ENCODE measurements at places on chromosomes 1 and 21.

DNA sequence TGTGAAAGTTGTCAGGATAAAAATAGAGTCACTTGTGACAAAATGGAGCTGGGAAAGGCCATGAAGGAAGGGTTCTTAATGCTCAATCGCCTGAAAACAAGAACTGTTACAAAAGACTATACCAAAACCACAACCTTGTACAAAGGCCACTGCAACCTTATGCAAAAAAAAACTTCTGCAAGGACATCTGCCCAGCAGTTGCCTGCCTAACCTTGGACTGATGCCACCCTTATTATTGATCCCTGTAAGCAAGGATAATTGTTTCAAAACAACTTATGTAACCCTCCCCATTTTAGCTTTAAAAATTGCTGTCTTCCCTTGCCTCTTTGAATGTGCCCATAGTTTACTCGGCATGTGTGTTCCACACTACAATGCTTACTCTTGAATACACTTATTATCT lies 5.7 kb downstream of the ALG14 start:
- DNase-seq, result no peak

- DNase-seq, result no peak
Observed at GRCh38 chr1:169588785-169589485, 2.7 kb upstream of the F5 start.

DNA sequence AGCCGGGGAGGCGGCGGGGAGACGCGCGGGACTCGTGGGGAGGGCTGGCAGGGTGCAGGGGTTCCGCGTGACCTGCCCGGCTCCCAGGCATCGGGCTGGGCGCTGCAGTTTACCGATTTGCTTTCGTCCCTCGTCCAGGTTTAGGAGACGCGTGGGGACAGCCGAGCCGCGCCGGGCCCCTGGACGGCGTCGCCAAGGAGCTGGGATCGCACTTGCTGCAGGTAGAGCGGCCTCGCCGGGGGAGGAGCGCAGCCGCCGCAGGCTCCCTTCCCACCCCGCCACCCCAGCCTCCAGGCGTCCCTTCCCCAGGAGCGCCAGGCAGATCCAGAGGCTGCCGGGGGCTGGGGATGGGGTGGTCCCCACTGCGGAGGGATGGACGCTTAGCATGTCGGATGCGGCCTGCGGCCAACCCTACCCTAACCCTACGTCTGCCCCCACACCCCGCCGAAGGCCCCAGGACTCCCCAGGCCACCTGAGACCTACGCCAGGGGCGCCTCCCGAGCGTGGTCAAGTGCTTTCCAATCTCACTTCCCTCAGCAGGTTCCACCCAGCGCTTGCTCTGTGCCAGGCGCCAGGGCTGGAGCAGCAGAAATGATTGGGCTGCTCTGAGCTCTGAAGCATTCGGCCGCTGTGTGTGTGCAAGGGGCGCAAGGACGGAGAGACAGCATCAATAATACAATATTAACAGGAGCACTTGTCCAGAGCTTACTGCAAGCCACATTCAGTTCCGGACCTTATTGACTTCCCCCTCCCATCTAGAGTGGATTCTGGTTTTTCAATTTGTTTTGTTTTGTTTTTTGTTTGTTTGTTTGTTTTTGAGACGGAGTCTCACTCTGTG lies 10.3 kb downstream of the SIM2 start:
- no peak for DNase-seq

- DNase-seq, result no peak
Observed at GRCh38 chr1:27575840-27576331, 28.1 kb downstream of the AHDC1 start.

DNA sequence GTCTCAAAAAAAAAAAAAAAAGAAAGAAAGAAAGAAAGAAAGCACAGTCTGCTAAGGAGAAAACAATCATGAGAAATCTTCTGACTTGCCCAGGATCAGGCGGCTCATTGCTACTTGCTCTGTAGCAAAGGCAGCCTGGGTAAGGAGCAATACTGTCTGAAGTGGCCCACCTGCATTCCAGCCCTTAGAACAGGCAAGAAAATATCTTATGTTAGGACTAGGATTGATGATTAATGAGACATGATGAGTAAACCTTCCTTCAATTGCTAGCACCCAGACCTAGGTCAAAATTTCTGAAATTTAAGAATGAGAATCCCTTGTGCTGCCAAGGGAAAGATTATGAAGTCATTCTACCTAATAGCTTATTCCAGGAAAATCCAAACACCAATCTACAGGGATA lies 140.8 kb downstream of the DSCAM start:
- no peak for DNase-seq

GRCh38 chr1:208183977-208184911 lies 59.9 kb downstream of the PLXNA2 start:
- no peak for DNase-seq

- no peak for DNase-seq
Observed at GRCh38 chr21:28614791-28615190, 377.9 kb downstream of the LTN1 start.

GRCh38 chr21:27582948-27583430 lies 616.1 kb upstream of the ADAMTS5 start:
- no peak for DNase-seq

DNA sequence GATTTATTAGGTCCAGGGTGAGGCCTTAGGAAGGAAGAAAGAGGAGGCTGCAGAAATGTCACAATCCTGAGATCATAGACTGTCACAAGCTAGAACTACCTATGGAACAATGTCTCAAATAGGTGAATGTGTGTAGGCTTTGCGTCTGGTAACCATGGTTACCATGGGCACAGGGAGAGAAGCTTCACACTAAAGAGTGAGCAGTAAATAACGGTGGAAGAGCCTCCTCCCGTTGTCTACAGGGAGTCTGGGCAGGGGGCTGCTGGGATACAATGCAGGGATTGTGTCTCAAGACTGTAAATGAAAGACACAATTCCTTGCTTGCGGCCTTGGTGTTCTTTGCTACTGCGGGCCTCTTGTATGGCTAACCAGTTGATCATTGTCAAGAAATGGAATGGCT lies 28.2 kb upstream of the KCNJ6 start:
- no peak for DNase-seq

DNA sequence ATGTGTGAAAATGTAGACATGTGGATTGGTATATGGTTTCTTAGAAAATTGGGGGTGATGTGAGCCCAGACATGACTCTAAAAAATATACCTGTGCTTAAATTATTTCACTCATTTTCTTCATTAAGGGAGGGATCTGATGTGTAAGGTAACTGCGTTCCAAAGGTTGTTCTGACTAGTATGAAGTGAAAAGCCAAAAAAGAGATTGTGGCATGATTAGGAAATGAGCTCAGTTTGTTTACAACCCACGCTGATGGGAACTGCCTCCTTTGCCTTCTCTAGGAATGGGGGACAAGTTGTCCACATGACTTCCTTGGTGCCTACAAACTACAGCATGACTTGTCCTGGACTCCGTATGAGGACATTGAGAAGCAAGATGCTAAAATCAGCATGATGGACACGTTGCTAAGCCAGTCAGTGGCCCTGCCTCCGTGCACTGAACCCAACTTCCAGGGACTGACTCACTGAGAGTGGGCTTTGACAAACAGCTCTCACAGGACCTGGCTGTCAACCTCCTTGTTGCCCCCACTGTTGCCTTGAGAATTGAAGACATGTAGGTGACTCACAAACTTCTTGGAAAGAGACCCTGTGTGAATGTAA lies 8.0 kb downstream of the C1orf50 start:
- no peak for DNase-seq
